Common myeloid progenitor, CD34-positive (primary cell): ENCODE measurements at places on chromosomes 3 and 15.
A peak's percentile ranks its signal among the peaks of the same experiment; 100 is the strongest.

DNA sequence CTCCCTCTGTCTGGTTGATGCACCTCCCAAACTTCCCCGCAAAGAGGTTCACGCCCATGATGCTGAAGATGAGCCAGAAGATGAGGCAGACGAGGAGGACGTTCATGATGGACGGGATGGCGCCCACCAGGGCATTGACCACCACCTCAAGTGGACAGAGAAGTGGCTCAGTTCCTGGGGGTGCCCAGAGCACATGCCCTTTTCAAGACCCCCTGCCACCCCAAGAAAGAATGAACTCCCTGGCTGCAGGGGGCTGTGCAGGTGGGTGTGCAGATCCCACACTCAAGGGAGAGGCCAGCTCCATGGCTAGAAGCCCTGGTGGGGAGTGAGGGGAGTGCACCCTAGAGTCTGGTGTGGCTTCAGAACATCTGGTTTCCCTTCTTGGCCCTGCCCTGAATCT, 64.1 kb downstream of the EXOG start:
- H3K27ac ChIP-seq: no peak overlapping the region
- H3K4me1 ChIP-seq: no peaks in the 10 kb centered on the region
- H3K27me3 ChIP-seq: no peaks in the 10 kb centered on the region
- no peaks in the 10 kb centered on the region for H3K36me3 ChIP-seq

GRCh38 chr3:41148901-41149300, 50.4 kb upstream of the CTNNB1 start:
- no peak for DNase-seq
- H3K4me1 ChIP-seq: no peaks in the 10 kb centered on the region
- no peak overlapping the region for H3K27ac ChIP-seq
- H3K4me3 ChIP-seq: no peak overlapping the region
- H3K27me3 ChIP-seq: no peaks in the 10 kb centered on the region

DNA sequence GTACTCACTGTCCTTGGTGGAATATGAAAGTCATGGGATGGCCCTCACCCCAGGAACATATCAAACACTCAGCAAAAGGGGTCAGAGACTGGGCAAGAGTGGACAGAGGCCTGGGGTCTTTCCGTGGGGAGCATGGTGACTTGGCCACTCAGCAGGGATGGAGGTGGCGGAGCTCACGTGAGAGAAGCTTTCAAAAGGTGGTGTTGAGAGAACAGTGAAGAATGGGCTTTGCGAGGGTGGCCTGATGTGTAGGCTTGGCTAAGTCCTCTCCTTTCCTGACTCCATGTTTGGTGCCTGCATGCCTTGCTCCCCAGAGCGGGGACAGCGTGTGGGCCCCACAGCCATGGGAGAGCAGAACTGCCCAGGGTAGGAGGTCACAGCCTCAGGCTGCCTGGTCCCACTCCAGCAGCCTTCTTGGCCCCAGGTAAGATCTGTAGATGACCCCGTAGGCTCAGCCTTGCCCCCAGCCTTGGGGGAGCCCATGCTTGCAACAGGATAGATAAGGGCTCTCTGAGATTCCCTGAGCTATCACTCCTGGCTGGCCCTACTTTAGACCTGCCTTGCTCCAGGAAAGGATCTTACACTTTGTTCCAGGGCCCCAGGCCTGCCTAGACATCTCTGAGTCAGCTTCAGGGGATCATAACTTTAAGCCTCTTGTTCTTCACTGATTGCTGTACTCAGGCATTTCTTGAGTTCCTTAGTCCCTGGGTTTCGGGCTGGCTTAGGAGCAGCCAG, 17.0 kb downstream of the RPLP1 start:
- H3K4me1 ChIP-seq: peaks cover 11% of the 10 kb centered on the region
- H3K27me3 ChIP-seq: no peaks in the 10 kb centered on the region
- no peak for DNase-seq
- H3K36me3 ChIP-seq: no peaks in the 10 kb centered on the region
- H3K27ac ChIP-seq: no peak overlapping the region

GRCh38 chr15:57403017-57403416, 26.7 kb downstream of the CGNL1 start:
- H3K27me3 ChIP-seq: no peaks in the 10 kb centered on the region
- no peak overlapping the region for H3K4me3 ChIP-seq
- H3K36me3 ChIP-seq: no peaks in the 10 kb centered on the region
- no peak overlapping the region for H3K27ac ChIP-seq
- peak; percentile 32 for DNase-seq
- no peaks in the 10 kb centered on the region for H3K4me1 ChIP-seq

DNA sequence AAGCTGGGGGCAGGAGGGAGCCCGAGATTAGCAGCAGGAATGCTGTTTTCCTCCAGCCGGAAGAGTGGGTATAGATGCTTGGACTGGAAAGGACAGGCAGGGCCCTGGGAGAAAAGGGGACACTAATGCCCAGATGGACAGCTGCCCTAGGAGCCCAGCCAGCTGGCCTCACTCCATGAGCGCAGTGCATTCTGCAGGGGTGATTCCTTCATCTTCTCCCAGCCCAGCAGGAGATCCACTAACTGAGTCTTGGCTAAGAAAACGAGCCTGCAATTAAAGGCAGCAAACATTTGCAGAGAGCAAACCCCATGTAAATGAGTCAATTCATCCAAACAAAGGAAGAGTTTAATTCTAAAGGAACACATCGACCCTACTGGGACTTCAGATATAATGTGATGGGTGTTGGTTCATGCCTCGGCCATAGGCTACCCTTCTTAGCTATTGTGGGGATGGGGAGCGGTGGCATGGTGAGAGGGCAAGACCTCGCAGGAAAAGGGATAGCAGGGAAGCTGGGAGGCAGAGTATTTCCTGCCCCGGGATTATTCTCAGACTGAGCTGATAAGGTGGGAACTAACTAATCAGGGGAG, 13.3 kb upstream of the MINAR1 start:
- H3K4me3 ChIP-seq: no peak overlapping the region
- no peaks in the 10 kb centered on the region for H3K4me1 ChIP-seq
- no peaks in the 10 kb centered on the region for H3K36me3 ChIP-seq
- no peaks in the 10 kb centered on the region for H3K27me3 ChIP-seq
- no peak for DNase-seq

DNA sequence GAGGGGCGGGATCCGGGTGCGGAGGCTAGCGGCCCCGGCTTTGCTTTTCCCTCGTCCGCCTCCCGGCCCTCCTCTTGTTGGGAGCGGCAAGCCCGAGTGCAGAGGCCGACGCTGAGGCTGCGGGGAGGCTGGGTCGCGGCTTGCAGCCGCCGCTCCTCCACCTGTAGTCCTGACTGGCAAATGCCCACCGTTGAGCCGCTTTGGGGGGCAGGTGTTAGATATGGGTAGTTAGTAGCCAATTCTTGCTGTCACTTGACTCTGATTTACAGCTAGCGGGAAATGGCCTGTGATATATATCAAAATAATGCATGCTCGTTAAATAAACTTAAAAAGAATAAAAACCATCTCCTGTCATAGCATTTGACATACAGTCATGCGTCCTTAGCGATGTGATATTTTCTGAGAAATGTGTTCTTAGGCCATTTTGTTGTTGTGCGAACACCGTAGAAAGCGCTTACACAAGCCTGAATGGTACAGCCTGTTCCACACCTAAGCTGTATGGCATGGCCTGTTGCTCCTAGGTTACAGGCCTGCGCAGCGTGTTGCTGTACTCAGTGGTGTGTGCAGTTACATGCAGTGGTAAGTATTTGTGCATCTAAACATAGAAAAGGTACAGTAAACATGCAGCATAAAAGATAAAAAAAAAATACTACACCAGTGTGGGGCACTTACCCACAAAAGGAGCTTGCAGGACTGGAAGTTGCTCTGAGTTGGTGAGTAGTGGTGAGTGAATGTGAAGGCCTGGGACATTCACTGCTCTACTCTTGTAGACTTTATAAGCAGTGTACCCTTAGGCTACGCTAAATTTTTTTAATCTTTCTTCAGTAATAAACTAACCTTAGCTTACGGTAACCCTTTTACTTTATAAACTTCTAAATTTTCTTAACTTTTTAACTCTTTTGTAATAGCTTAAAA, 873 bp downstream of the CAPN7 start:
- DNase-seq: peak; percentile 28
- peaks cover 7% of the 10 kb centered on the region for H3K36me3 ChIP-seq
- H3K27ac ChIP-seq: peak overlapping the region; percentile 90

- H3K27ac ChIP-seq: no peak overlapping the region
- no peaks in the 10 kb centered on the region for H3K27me3 ChIP-seq
- no peaks in the 10 kb centered on the region for H3K4me1 ChIP-seq
- H3K4me3 ChIP-seq: no peak overlapping the region
- DNase-seq: no peak
- H3K36me3 ChIP-seq: no peaks in the 10 kb centered on the region
These were observed 147.9 kb downstream of the IMPG2 start for GRCh38 chr3:101172516-101172915.

DNA sequence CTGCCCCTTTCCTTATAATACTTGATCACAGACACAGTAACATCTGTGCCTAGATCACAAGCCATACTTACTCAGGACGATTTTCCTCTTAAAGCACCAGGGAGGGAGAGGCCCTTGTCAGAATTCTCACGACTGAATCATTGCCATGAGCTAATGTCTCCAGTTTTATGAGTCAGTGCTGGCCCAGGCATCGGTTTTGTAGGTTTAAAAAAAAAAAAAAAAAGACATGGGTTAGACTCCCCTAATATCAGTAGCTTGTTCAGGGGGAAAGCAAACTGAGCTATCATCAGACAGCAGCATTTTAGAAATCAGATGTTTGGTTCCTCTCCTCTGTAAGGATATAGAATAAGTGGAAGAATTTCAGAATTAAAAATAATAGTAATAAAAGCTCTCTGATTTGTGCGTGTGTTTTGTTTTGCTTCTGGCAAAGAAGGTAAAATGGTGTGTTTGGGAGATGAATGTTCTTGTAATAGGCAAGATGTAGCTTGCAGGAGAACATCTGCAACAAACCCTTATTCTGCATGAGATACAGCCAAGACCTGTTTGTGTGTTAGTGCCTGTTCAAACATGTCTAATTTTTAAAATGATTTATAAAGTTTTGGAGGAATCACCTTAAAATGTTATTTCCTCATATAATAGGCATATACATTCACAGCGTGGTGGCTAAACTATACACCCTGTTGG, 193.6 kb downstream of the TP63 start:
- H3K4me3 ChIP-seq: no peak overlapping the region
- no peak overlapping the region for H3K27ac ChIP-seq
- H3K27me3 ChIP-seq: no peaks in the 10 kb centered on the region
- H3K4me1 ChIP-seq: no peaks in the 10 kb centered on the region
- no peaks in the 10 kb centered on the region for H3K36me3 ChIP-seq
- DNase-seq: no peak

GRCh38 chr3:30473374-30474051, 132.9 kb upstream of the TGFBR2 start:
- H3K27ac ChIP-seq: no peak overlapping the region
- no peak for DNase-seq
- no peaks in the 10 kb centered on the region for H3K36me3 ChIP-seq
- H3K27me3 ChIP-seq: no peaks in the 10 kb centered on the region
- H3K4me3 ChIP-seq: no peak overlapping the region

GRCh38 chr3:150783316-150783715, 20.3 kb upstream of the SIAH2 start:
- no peak overlapping the region for H3K27ac ChIP-seq
- no peaks in the 10 kb centered on the region for H3K36me3 ChIP-seq
- no peak overlapping the region for H3K4me3 ChIP-seq
- H3K4me1 ChIP-seq: no peaks in the 10 kb centered on the region

- DNase-seq: no peak
- H3K27ac ChIP-seq: no peak overlapping the region
These were observed 122.4 kb downstream of the CBLB start for GRCh38 chr3:105746231-105746996.

GRCh38 chr3:138367911-138368310, 19.5 kb downstream of the MRAS start:
- no peak for DNase-seq
- no peaks in the 10 kb centered on the region for H3K36me3 ChIP-seq
- H3K4me1 ChIP-seq: no peaks in the 10 kb centered on the region
- H3K27me3 ChIP-seq: no peaks in the 10 kb centered on the region
- H3K4me3 ChIP-seq: no peak overlapping the region

DNA sequence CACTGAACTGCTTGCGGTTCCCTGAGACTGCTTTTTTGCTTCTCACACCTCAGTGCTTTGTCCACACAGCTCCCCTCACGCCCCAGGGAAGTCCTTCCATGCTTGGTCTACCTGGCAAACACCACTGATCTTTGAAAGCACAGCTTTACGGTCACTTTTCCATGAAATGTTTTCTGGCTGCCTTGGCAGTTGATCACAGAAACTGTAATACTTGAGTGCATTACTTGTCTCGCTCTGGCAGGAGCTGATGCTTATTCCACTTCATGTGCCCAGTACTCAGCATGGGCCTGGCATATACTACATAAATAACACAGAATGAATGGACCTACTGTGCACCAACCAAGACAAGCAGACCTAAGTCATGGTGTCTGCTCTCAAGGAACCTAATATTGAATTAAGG, 121.1 kb downstream of the MEX3B start:
- H3K27ac ChIP-seq: no peak overlapping the region
- no peaks in the 10 kb centered on the region for H3K27me3 ChIP-seq

DNA sequence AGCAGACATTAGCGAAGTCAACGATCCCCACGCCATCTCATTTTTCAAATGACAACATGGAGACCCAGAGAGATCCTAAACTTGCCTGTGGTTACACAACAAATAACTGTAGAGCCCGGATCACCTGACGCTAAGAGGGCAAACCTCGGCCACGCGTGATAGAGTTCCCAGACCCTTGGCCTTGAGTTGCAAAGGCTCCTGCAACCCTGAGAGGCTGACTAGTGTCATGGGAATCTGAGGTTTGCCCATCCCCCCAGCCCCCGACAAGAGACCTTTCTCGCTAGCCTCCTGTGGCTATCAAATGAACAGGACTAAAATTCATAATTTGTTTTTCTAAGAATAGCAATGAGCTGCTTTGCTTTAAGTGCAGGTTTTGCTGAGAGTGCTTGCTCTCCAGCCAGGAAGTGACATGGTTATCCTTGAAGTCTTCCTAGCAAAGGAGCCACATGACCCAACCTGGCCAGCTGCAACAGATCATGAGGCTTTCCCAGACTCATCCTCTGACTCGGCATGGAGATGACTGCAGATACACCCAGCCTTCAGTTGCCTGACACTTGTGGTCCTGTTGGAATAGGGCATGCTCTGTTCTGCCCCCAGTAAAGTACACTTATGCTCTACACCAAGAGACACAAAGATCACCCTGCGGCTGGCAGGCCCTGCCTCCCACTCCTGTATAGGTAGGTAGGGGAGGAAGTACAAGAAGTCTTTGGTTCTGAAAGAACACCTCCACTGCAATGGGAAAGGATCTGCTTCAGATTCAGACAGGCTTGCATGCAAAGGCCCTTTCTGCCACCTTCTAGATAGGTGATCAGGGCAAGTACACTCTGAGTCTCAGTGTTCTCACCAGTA, 36.0 kb downstream of the MCF2L2 start:
- DNase-seq: no peak
- H3K36me3 ChIP-seq: no peaks in the 10 kb centered on the region
- no peak overlapping the region for H3K4me3 ChIP-seq
- H3K4me1 ChIP-seq: peaks cover 3% of the 10 kb centered on the region
- no peaks in the 10 kb centered on the region for H3K27me3 ChIP-seq
- H3K27ac ChIP-seq: no peak overlapping the region
